KG1 (cell line): ENCODE measurements at places on chromosomes 2 and 18.

DNA sequence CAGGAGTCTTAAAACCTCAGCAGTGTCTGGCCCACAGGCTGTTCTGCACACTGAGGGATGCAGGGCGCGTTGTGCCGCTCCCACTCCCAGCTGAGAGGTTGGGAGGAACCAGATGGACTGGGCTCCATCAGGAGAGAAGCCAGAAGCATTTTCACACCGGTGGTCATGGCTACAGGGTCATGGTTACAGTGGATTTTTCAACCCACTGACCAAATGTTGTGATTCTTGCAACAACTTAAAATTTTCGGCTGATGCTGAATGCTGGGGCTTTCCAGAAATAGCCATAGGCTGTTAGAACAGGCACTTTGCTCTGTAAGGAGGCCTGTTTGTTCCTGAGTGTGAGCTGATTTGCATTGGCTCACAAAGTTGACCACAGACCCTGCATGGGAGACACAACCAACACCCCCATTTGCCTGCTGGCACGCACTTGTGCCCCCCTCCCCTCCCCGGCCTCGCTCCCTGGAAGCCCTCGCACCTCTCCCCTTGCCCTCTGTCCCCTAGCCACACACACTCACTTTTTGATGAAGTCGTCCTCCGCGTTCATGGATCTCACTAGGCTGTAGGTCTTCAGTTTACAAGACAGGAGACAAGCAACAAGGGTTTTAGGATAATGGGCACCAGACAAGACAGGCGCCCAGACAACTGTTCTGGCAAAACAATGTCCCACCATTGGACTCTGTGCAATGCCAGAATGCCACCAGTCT lies 3.4 kb downstream of the LPIN1 start:
- no peak for DNase-seq

DNA sequence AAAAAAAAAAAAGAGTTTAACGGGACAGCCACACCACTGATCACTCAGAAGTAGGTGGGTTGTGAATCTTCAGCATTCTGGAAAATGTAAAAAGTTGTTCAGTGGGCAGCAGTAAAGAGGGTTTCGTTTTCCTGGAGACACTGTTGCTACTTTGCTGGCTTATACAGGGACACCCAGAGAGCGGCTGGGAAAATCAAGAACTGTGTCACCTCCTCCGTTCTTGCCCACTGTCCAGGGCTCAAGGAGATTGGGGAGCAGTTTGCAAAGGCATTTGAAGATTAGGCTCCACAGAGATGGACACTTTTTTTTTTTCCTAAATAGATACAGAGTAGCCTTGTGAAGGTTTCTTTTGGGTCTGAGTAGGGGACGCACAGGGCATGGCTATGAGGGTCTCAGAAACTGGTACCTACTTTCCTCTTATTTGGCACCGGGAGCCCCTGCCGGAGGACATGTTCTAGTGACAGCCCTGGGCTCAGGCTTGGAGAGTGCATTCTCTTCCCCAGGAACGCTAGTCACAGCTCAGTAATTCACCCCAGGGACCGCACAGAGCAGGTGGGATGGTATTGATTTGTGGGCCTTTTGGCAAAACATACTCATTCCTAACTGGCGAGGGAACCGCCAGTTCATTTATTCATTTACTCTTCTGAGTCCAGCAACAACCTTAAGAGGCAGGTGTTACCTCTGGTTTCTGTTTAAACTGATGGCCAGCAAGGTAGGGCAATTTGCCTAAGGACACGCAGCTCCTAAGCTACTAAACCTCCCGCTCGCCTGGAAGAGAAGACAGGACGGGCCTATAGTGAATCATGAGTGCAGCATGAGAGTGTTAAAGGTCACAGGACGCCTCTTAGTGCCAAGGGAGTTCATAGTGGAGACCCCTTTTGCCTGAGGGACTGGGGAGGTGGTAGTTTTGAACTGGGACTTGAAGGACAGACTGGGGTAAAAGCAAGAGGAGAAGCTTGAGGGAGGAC lies 53.1 kb downstream of the HPCAL1 start:
- no peak for DNase-seq

GRCh38 chr2:59029058-59029457 lies 787.9 kb upstream of the FANCL start:
- DNase-seq: no peak

DNA sequence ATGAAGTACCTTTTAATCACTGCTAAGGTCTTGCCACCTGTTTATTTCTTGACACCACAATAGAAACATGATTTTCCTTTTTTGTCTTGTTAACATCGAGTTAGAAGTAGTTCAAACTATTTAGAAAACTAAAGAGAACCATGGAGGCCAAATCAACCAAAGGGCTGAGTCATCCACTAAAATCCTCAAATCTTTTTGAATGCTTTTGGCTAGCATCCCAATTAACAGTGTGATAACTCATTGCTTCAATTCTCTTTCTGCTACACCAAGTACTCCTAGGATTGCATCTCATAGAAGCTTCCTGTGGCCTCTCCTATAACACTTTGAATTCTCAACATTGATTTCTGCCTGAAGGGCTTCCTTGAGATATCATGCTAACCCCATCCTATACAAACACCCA lies 159.9 kb upstream of the MMADHC start:
- no peak for DNase-seq

DNA sequence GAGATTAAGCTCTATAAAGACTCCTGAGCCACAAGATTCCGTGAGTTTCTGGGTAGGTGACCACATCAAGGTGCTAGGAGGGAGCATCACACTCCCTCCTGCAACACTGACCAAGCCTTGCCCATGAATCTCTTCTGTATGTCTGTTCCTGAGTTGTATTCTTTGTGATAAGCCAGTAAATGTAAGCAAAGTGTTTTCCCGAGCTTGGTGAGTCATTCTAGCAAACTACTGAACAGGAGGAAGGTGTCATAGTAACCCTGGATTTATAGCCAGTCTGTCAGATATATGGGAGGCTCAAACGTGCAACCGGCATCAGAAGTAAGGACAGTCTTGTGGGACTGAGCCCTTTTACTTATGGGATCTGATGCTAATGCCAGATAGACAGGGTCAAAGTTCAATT lies 346.1 kb upstream of the KYNU start:
- no peak for DNase-seq

DNA sequence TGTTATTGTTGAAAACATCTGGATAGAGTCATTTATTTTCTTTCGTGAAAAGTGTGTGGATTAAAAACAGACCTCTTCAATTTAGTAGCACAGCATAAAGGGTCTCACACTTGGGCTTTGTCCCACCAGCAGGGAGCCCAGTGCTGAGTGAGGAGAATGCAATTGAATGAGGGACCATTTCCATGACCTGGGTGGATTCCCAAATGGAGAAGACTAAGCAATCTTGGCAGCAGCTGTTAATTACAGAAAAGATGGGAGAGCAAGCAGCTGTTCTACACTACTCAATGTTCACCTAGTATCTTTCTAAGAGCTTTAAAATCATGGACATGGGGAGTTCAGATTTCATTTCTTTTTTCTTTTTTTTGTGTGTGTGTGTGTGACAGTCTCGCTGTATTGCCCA lies 121.8 kb upstream of the FN1 start:
- DNase-seq: no peak

DNA sequence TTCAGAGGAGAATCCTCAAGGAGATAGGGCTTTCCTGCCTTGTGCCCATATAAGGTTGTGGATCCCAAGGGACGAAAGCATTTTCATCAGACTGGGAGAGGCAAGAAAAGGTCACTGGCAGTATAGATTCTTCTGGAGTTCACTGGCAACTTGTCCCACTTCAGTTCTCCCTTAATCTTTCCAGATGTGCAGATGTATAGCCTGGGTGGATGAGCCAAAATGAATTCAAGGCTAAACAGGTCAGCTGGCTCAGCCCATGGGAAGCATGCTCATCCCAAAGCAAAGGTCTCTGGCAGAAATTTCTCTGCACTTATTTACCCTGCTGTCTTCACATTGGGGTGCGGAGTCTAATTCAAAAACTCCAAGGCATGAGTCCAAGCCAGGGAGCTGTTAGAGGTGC lies 148.9 kb upstream of the TNP1 start:
- no peak for DNase-seq

DNA sequence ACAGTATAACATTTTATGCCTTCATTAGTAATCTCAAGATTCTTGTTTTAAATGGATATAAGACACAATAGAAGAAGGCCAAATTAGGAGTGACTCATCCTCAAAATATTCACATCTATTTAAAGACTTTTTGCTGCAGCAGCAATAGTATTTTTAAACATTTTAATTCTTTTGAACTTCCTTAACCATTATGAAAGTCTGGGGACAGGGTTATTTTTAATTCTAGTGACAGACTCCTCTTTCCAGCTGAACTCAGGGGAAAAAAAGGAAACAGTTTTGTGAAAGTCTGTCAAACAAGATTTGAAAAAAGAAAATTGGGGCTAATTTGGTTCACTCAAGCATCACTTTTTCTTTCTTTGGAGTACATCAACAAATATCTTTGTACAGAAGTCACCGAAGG lies 541.8 kb downstream of the NUP35 start:
- no peak for DNase-seq

DNA sequence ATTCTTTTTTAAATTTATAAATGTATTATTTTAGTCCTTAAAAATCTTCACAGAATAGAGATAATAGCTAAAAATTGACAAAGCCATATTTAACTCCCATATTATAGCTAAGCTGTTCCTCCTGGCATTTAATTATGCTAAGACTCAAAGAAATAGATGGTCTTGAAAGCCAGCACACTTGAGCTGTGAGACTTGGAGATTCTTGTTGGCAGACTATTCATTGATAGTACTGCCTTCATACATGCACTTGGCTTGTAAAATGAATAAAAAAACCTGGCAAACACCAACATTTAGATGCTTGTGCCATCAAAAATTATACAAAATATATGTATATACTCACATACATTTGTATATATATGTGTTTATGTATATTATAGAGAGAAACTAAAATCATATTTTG lies 9.7 kb upstream of the LDAH start:
- DNase-seq: no peak

DNA sequence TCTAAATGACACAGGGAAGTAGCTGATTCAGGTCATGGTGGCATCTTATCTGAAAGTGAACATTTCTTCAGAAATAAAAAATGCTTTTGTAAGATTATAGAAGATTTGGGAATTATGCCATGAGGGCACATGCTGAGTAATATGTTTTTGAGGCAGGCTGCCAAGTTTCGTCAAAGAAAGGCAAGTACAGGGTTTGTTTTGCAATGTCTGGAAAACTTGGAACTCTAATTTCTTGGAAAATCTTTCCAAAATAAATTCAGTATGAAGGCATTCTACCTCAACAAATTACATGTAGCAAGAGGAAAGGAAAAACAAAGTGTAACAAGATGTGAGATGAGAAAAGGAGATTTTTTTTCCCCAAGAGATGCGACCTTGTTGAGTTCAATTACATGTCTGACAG lies 167.7 kb downstream of the PLCL1 start:
- no peak for DNase-seq

DNA sequence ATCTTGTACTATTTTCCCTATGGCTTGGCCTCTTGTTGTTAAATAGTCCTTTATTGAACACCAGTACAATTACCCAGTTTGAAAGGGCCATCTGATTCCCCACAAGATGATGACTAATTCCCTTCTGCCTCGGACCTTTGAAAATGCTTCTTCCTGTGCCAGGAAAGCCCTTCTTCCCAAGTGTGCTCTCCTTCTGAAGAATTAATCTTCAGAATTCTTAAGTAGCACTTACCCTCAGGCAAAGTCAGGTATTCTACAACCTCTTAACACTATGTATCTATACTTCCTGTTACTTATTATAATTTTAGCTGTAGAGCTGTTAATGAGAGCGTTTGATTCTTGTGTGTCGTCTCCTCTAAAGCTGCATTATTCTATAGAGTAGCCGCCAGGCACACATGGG lies 28.6 kb upstream of the MEX3C start:
- no peak for DNase-seq

DNA sequence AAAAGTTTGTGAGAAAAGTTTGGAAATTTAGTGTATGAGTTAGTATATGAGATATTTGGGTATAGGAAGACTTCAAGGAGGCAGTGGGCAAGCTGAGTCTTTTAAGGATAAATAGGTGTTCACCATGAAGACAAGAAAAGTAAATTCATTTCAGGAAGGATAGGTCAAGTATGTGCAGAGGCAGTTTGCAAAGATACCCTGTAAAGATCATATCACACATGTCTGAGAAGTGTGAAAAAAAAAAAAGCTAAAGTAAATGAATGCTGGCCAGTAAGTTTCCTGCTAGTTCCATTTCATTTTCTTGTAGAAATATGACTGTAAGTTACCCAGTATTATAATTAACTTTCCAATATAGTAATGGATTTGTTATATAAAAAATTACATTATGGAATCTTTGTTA lies 131.0 kb downstream of the PHLPP1 start:
- DNase-seq: no peak

DNA sequence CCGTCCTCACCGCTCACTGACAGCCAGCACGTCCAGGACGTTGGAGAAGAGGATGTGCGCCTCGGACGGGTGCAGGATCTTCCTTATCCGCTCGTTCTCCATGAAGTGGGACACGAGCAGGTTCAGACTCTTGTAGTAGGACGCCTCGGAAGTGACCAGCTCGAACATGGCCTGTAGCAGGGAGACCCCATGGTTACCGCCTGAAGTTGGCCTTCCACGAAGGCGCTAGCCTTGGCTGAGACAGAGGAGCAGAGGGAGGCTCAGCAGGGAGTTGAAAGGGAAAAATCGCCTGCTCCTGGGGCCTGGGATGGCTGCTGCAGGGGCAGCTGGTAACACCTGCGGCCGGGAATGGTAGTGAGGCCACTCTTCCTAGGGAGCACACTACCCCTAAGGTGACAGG lies 24.7 kb downstream of the SNORC start:
- DNase-seq: no peak

- no peak for DNase-seq
Observed at GRCh38 chr2:71939588-71940535, 207.8 kb downstream of the CYP26B1 start.

- DNase-seq: no peak
Observed at GRCh38 chr2:157557770-157558169, 70.9 kb downstream of the ACVR1C start.

DNA sequence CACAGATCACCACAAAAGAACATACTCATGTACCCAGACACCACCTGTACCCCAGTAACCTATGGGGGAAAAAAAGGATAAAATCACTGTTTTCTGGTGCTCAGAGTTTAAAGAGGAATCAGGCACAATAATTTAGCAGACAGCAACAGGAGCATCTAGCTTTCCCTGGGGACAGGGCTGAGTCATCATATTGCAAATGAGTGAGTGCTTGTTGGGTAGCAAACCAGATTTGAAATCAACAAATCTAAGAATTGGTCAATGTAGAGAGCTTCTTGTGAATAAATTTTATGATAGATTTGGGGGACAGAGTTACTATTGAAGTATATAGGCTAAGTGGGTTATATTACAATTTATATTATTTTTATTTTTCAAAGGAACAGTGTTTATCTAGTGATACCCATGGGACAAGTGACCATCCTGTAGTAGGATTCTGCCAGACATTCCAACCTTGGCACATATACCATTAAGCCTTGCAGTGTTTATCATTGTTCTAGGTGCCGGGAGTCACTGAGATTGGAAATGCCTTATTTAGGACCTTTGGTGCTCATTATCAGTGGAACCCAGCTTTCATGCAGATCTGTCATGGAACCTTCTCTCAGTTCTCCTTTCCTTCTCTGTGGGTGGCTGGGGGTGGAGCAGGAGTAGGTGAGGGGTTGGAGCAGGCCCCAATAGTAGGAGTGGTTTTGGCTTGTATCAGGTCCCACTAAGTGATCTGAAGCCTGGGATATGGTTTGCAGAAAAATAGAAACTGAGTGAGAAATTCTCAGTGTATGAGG lies 117.2 kb downstream of the CERS6 start:
- DNase-seq: no peak

GRCh38 chr18:27871726-27872125 lies 305.2 kb downstream of the CDH2 start:
- DNase-seq: no peak

GRCh38 chr18:3452750-3453539 lies 3.0 kb downstream of the TGIF1 start:
- DNase-seq: no peak

GRCh38 chr2:222303828-222304736 lies 5.3 kb upstream of the PAX3 start:
- DNase-seq: no peak
